H4 (cell line): ENCODE measurements at places on chromosomes 4 and X.

GRCh38 chrX:5549512-5549911 lies 679.2 kb downstream of the NLGN4X start:
- DNase-seq, result no peak

GRCh38 chr4:158176108-158176507 lies 3.3 kb upstream of the GASK1B start:
- DNase-seq, result no peak

- DNase-seq, result peak; percentile 42
Measured at GRCh38 chr4:6011686-6012085, 6.5 kb downstream of the C4orf50 start.

- DNase-seq, result peak; percentile 82
Measured at GRCh38 chr4:139295206-139295941, 5.9 kb upstream of the NAA15 start.

DNA sequence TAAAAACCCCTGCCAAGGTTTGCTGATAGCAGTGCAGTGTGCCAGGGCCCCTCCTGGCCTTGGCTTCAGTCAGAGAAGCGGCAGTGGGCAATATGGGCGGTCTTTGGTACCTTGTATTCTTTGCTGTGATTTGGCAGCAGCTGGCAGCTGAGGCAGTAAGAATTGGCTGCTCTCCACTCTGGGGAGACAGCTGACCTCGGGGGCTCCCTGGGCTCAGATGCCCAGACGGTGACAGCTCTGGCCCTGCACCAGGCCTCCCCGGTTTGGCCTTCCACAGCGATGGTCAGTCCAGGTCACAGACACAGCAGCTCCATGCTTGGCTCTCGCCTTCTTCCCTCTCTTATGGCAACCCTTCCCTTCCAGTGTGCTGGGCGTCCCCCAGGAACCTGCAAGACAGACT lies 330.9 kb downstream of the BCOR start:
- DNase-seq, result no peak

- no peak for DNase-seq
Measured at GRCh38 chr4:90542216-90542615, 415.0 kb downstream of the CCSER1 start.

GRCh38 chr4:124526769-124527168 lies 185.8 kb downstream of the ANKRD50 start:
- peak; percentile 36 for DNase-seq

- DNase-seq, result no peak
Measured at GRCh38 chr4:137421796-137422195, 110.5 kb downstream of the PCDH18 start.

GRCh38 chr4:40197879-40198689 lies 1.3 kb downstream of the RHOH start:
- DNase-seq, result no peak

DNA sequence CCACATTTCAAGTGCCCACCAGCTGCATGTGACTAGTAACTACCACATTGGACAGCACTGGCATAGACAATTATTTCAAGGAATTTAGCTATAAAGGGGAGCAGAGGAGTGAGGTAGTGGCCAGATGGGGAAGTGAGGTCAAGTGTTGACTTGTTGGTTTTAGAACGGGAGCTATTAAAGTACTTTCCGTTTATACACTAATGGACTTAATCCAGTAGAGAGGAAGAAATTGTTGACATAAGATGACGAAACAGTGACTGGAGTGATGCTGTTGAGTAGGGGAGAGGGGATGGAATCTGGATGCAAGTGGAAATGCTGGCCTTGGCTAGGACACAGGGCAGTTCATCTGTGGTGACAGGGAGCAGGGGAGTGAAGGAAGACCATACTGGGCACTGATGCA lies 154.4 kb downstream of the AMMECR1 start:
- DNase-seq, result no peak

DNA sequence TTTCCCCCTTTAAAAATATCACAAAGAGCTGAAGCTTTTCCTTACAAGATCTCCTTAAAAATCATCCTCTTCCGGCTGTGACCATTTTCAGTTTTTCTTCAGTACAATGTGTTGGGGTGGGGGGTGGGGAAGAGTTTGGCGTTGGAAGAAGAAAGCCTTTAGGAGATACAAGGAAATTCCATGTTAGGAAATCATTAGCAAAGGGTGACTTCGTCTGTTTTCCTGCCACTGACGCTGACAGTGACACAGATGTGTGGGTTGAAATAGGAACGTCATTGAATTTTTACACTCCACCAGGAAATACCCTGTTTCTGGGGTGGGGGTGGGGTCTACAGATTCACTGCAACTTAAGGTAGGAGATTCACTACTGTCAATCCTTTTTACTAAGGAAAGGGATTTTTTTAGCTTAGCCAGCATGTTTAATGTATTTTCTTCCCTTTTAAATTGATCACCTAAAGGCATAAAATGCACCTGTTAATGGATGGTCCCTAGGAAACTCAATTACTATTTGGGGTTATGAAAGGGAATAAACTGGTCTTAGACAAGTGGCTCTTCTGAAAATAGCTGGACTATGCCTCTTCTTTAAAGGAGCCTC lies 3.9 kb downstream of the MAMLD1 start:
- DNase-seq, result no peak

DNA sequence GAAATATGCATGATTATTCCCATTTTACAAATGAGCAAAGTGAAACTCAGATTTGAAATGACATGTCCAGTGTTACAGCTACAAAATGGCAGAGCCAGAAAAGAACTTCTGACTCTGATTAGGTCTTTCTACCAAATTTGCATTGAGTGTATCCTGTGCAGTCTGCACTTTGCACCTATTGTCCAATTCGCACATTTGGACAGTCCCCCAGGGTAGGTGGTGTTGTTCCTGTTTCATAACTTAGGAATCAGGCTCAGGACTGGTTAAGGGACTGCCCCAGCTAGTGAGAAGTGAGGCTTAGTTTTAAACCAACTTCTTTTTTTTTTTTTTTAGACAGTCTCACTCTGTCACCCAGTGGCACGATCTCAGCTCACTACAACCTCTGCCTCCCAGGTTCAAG lies 137.9 kb upstream of the NALF2 start:
- DNase-seq, result no peak

DNA sequence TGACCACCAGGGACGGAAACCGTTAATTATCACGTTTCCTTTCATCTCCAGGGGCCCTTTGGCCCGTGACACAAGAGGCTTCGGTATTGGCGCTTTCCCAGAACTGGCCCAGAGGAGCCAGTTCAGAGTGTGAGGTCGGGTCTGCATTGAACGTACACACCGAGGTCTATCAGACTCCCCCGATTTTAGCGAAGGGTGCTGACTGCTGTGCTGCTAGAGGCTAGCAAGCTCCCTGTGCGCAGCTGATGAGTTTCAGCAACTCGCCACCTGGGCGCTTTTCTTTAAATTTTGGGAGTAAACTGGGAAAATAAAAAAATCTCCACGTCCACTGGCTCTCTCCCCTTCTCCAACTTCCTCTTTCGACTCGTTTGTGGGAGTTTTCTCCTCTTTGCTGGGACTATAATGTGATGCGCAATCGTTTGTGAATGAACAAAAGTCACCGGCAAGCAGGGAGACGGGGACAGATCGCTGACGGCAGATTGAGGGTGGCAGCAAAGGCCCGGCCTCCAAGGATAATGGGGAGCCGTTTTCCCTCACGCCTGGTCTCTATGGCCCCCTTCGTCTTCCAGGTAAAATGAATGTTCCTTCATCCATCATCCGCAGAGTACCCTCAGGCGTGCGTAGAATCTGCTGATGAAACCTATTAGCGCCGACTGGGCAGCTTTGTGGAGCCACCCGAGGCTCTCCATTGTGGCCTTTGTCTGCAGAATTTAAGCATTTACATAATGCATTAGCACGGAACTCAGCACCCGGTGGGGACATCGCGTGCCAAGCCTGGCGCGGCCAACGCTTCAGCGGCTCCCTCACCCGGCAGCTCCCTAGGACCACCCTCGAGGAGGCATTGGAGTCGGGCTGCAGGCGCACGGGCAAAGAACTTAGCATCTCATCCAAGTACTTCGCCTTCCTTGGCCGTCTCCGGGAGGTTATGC lies 1.6 kb upstream of the LRAT start:
- no peak for DNase-seq

GRCh38 chr4:30754021-30754420 lies 33.9 kb downstream of the PCDH7 start:
- DNase-seq, result peak; percentile 9

- DNase-seq, result peak; percentile 11
Measured at GRCh38 chrX:133880032-133880443, 105.4 kb downstream of the GPC3 start.

DNA sequence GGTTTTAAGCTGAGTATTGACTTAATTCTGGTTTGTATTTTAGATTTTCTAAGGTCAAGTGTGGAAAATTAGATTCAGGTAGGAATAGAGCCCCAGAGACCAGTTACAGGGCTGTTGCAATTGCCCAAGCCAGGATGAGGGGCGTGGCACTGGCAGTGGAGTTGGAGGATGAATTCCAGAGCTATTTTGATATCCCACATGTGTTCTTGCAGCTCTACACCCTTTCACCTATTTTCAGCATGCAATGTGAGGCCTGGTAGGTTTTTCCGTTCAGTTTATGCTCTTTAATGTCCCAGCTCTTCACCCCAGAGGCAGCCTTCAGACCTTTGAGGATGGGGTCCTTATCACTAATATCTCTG lies 17.9 kb upstream of the OGT start:
- no peak for DNase-seq

DNA sequence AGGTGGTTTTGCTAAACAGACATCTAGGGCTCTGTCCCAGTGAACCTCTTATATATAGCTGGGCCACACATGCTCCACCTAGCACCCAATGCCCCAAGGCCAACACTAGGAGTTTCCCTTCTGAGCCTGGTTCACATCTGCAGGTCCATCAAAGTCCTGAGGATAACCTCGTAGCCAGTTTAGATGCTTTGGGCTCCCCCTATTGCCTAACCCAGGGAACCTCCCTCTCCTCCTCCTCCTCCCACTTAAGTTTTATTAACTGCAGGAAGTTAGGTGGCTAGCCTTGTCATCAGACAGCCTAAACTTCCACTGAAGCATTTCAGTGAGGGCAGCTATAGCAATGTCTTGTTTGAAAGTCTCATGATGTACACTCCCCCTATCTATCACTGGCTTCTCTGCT lies 88.0 kb downstream of the GUCY2F start:
- no peak for DNase-seq

DNA sequence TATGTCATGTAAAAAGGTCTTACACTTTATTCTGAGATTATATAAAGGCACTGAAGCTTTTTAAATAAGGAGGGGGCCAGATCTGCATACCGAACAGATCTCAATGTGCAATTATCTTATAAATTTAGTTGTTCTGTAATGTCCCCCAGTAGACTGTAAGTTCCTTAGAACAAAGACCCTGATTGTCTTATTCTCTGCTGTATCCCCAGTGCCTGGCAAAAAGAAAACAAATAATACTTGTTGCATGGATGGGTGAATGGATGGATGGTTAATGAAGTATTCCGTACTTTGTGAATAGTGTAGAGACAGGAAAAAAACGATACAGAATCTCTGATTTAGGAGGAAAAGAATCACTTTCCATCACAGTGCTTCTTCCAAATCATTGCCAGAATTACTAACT lies 141.5 kb downstream of the CHM start:
- DNase-seq, result no peak

GRCh38 chr4:128810331-128810870 lies 901 bp downstream of the JADE1 start:
- DNase-seq, result peak; percentile 43

DNA sequence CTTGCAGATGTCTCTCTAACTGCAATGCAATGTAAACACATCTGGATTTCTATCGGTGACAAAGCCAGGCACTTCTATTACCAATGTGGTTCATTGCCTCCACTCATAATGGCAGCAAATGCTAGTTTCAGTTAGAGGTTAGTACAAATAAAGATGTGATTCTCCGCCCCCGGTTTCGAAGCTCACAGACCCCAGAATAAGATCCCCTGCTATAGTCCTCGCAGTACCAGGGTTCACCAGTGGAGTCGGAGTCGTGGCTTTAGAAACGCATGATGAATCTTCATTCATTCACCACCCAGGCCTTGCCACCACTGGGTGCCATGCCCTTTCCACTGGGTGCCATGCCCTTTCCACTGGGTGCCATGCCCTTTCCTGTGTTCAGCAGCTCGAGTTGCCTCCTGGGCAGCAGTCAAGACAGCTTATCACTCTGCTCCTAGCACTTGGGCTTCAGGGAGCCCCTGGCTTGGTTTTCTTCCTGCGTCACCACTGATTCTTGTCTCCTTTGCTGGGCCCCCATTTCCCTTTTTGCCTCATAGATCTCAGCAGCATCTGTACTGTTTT lies 3.5 kb upstream of the NAA10 start:
- DNase-seq, result no peak

GRCh38 chrX:77293331-77293995 lies 153.7 kb upstream of the FGF16 start:
- no peak for DNase-seq

DNA sequence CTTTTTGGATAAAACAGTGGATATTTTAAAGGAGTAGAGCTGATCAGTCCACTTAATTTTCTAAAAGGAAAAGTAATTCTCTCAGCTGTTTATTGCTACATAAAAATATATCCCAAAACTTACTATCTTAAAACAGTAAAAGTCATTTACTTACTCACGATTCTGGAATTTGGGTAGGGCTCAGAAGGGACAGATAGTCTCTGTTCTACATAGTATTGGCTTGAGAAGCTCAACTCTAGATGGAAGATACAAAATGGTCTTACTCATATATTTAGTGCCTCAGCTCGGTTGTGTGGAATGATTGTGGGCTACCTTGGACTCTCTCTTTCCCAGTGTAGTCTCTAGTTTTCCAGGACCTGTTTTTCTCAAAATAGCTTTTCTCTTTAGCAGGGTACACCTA lies 691.5 kb upstream of the POU3F4 start:
- no peak for DNase-seq

DNA sequence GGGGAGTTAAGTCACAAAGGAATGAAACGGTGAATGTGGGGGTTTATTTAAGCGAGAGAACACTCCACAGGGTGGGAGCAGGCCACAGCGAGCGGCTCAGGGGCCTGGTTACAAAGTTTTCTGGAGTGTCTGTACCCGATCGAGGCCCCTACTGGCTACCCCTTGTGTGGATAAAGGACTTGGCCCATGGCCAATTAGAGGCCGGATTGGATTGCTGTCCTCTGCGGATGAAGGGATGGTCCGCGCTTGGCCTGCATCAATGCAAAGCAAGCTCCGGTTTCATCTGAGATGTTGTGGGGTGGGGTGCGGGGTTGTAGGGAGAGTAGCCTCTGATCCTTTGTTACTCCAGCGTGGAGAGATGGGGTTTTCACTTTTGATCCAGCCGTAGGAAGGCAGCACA lies 1574.5 kb upstream of the TENM3 start:
- DNase-seq, result no peak

DNA sequence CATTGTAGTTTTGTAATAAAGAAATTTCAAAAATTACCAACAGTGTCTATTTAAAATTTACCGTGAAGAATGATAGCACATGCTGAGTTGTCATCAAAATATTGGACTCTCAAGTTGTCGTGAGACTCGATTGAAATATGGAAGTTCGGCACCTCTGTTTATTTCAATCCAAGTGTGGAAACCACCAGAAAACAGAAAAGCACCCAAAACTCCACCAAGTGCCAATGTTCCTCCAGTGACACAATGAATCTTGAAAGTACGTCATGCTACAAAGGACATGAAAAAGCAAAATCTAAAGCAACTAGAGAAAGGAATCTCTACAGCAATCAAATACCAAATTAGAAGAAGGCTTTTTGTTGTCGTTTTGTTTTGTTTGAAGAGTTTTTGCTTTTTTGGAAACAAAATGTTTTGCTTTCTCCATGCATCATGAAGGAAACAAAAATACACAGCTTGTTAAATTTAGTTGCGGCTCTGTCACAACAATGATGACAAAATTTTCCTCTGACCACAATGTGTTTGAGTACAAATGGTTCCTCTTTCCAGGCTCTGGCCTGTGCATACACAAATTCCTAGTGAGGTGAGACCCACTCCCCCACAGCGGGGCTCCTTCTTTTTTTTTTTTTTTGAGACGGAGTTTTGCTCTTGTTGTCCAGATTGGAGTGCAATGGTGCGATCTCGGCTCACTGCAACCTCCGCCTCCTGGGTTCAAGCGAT lies 9.6 kb upstream of the IL13RA1 start:
- no peak for DNase-seq
